Left colon (tissue), 2 donors: ENCODE measurements at places on chromosomes 4 and X.

- DNase-seq = no peak
These were observed 26.1 kb upstream of the VMA21 start for GRCh38 chrX:151370906-151371305.

DNA sequence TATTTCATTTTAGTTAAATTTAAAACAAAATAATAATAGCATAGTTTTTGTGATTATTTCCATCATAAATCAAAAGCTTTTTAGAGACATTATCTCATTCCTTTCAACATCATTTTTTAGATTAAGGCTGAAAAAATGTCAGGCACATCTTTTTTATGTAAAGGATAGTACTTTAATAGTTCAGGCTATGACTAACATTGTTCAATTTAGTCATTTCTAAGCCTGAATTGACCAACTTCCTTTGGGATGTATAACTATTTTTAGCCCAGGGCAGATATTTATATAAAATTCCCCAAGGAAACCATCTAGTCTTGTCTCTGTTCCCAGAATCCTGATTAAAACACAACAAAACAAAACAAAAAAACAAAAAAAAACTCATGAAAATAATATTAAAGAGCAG, 145.6 kb upstream of the PCDH18 start:
- DNase-seq = no peak

- no peak for DNase-seq
These were observed 182.1 kb downstream of the ASB9 start for GRCh38 chrX:15087747-15088146.

DNA sequence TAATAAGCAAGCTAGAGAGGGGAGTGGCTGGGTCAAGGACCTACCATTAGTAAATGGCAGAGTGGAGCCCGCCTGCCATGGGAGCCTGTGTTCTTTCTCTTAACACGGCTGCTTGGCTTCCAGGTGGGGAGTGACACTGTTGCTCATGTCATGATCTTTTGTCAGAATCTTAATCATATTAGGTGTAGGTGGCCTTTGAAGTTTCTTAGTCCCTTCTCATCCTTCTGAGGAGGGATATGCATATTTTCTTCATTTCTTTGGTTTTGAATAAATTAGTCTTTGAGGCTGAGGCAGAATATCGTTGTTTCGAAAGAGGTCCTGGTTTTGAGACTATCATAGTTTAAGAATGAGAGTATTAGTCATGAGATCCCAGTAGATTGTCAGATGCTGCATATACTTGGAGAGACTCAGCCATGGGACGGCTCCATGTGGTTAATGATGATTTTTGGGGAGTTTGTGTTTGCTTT, 28.9 kb downstream of the SNX25 start:
- DNase-seq = no peak
